CD8-positive, alpha-beta memory T cell (primary cell): ENCODE measurements at places on chromosomes 7 and 10. TPM values are rescaled to one million over a fixed set of nuclear protein-coding genes. Genes with fewer than 3 reads are reported as not detected.

GRCh38 chr10:70967591-70968587, 79.5 kb upstream of the PCBD1 start:
- no peak for DNase-seq
- no peaks in the 10 kb centered on the region for H3K4me1 ChIP-seq
- no peaks in the 10 kb centered on the region for H3K27me3 ChIP-seq
- H3K27ac ChIP-seq = no peak overlapping the region
- no peak overlapping the region for H3K4me3 ChIP-seq

GRCh38 chr10:94489976-94490788, 55.4 kb upstream of the HELLS start:
- no peak for DNase-seq
- H3K4me3 ChIP-seq = no peak overlapping the region

ARMC3 gene
- total RNA-seq = not detected

ANXA8L1 gene
- total RNA-seq = not detected

DNA sequence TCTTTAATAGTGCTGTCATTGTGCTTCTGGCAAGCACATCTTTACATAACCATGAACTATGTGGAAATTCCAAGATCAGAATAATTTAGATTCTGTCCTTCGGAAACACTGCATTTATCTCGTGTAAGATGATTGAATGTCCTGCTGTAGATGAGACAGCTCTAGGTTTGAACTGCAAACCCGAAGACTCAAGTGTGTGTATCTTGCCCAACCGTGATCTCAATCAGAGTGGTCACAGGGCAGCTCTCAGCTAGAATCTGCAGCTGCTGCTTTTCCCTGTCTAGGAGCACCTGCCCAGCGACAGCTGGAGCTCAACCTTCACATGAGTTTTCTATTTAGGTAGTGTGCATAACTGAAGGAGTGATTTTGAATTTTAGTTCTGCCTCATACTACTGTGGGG, 17.5 kb upstream of the KIF20B start:
- H3K4me3 ChIP-seq = no peak overlapping the region
- no peaks in the 10 kb centered on the region for H3K4me1 ChIP-seq
- no peaks in the 10 kb centered on the region for H3K36me3 ChIP-seq
- no peaks in the 10 kb centered on the region for H3K27me3 ChIP-seq

DNA sequence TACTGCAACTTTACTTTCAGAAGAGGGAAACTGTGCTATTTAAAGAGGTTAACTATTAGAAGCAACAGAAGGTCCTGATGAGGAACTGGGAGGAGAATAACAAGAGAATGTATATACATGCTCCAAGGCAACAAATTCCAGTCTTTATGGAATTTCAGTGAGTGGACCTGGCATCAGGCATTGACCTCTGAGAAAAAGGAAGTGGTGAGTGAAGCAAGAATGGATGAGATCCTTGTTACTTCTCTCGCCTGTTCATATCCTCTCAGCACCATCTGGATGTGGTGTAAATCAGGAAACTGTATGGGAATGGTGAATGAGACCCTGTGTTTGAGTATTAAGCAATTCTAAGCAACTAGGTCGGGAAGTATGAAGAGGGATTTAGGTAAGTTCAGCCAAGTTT, 30.3 kb upstream of the KBTBD2 start:
- no peaks in the 10 kb centered on the region for H3K4me1 ChIP-seq
- no peak overlapping the region for H3K27ac ChIP-seq
- DNase-seq = no peak
- H3K27me3 ChIP-seq = no peaks in the 10 kb centered on the region

DNA sequence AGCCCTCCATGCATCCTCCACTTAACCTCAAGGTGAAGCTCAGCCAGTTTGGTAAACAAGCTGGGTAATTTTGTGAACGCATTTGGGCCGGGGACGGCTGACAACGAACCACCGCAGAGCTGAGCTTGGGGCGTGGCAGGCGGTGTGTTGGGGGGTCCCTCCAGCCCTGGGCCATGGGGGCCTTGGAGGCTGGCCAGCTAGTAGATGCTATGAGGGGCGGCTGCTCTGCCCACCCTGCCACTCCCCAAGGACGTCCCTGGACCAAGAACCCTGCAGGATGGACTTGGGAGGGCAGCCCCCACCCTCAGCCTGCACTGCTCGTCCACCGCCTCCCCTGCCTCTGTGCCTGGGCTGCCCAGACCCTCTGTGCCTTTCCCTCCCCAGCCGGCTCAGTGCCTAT, 12.0 kb upstream of the SCART1 start:
- no peaks in the 10 kb centered on the region for H3K27me3 ChIP-seq
- H3K4me3 ChIP-seq = no peak overlapping the region
- DNase-seq = no peak

ATRNL1 gene
- total RNA-seq = not detected

- no peak for DNase-seq
- no peak overlapping the region for H3K27ac ChIP-seq
- no peak overlapping the region for H3K4me3 ChIP-seq
- no peaks in the 10 kb centered on the region for H3K27me3 ChIP-seq
- H3K4me1 ChIP-seq = no peaks in the 10 kb centered on the region
- H3K36me3 ChIP-seq = no peaks in the 10 kb centered on the region
Observed at GRCh38 chr10:116978901-116979300, 26.1 kb downstream of the SHTN1 start.

CYP26C1 gene
- total RNA-seq = not detected

GRCh38 chr7:116522247-116522646, 2.6 kb upstream of the CAV1 start:
- no peak overlapping the region for H3K4me3 ChIP-seq
- no peak for DNase-seq
- H3K27me3 ChIP-seq = peaks cover 36% of the 10 kb centered on the region
- H3K4me1 ChIP-seq = peaks cover 19% of the 10 kb centered on the region

GRCh38 chr7:155591055-155591775, 44.9 kb upstream of the CNPY1 start:
- H3K36me3 ChIP-seq = no peaks in the 10 kb centered on the region
- H3K4me1 ChIP-seq = no peaks in the 10 kb centered on the region
- no peak overlapping the region for H3K4me3 ChIP-seq

- DNase-seq = no peak
- H3K4me3 ChIP-seq = no peak overlapping the region
- H3K27me3 ChIP-seq = no peaks in the 10 kb centered on the region
- H3K27ac ChIP-seq = no peak overlapping the region
Observed at GRCh38 chr10:32995066-32995622, 37.1 kb upstream of the ITGB1 start.

GRCh38 chr10:95443636-95444035, 117.5 kb downstream of the SORBS1 start:
- no peaks in the 10 kb centered on the region for H3K27me3 ChIP-seq
- no peaks in the 10 kb centered on the region for H3K4me1 ChIP-seq
- DNase-seq = no peak
- no peak overlapping the region for H3K4me3 ChIP-seq

ZNF438 gene
- 3.9 TPM for total RNA-seq

DNA sequence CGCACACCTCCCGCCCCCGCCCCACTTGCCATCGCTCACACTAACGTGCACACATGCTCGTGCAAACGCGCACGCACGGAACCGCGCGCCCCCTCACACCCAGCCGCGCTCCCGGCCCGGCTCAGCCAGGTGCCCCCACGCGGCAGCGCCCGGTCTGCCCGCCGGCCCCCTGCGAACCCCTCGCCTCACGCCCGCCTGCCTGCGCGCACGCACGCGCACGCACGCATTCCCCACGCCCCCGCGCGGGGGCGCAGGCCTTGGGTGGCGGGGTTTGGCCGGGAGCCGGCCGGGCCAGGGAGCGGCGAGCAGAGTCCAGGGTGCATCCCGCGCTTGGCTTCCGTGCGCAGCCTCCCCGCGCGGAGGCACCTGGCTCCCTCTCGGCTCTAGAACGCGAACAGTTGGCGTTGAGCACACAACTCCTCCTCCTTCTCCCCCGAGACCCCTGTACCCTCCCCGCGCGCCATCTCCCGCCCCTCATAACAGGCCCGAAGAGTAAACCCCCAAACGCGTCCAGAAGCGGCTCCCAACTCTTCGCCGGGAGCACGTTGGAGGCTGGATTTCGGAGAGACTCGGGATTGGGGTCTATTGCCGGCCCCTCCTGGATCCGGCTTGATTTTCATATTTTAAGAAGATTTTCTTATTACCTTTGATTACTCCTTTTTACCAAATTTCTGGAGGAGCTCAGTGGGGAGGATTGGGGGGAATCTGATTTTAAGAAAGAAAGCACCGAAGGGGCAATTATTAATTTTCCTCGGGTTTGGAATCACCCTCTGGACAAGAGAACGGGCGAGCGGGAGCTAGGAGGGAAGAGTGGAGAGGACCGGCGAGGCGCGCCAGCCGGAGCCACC, 527 bp upstream of the SORCS3 start:
- DNase-seq = no peak
- H3K27ac ChIP-seq = no peak overlapping the region
- H3K36me3 ChIP-seq = no peaks in the 10 kb centered on the region

DNA sequence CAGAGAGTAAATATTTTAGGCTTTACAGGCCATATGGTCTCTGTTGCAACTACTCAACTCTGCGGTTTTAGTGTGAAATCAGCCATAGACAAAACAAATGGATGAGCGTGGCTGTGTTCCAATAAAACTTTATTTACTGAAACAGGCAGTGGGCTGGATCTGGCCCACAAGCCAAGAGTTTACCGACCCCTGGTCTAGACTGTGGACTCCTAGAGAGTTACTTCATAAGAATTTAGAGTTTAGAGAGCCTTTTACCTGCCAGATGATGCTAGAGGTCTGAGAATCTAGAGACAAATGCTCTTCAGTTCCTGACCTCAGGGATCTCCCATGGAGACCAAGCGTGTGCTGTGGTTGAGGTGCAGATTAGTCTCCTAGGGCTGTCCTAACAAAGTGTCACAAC, 174.8 kb downstream of the PTEN start:
- H3K4me1 ChIP-seq = peaks cover 11% of the 10 kb centered on the region
- no peak for DNase-seq
- no peaks in the 10 kb centered on the region for H3K36me3 ChIP-seq
- no peak overlapping the region for H3K27ac ChIP-seq

GRCh38 chr10:91944880-91945630, 21.5 kb downstream of the BTAF1 start:
- H3K36me3 ChIP-seq = peaks cover 17% of the 10 kb centered on the region
- H3K27me3 ChIP-seq = no peaks in the 10 kb centered on the region
- H3K4me1 ChIP-seq = no peaks in the 10 kb centered on the region
- H3K27ac ChIP-seq = no peak overlapping the region
- H3K4me3 ChIP-seq = no peak overlapping the region

ZPBP gene
- total RNA-seq = not detected

DNA sequence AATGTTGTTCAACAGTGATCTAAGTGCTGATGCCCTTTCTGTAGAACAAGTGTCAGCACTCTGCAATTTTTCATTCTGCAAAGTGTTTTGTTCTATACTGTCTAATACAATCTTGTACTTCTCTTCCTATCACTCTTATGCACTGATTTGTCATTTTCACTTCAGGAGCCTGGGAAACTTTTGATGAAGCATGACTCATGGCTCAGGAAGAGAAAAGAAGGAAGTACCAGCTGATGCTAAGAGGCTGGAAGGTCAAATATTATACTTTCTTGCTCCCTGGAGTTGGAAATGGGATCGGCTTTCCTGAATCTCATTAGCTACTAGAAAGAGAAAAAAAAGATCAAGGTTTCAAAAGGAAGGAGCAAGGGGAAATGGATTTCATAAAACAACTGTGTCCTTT, 45.8 kb downstream of the DGKI start:
- no peak overlapping the region for H3K27ac ChIP-seq
- no peaks in the 10 kb centered on the region for H3K4me1 ChIP-seq
- H3K36me3 ChIP-seq = no peaks in the 10 kb centered on the region

GRCh38 chr10:80066809-80067208, 11.7 kb upstream of the TMEM254 start:
- H3K4me1 ChIP-seq = no peaks in the 10 kb centered on the region
- no peak overlapping the region for H3K4me3 ChIP-seq
- DNase-seq = no peak
- H3K27me3 ChIP-seq = no peaks in the 10 kb centered on the region
- no peaks in the 10 kb centered on the region for H3K36me3 ChIP-seq
